ENCODE measurements at places on chromosomes 13 and 19.

DNA sequence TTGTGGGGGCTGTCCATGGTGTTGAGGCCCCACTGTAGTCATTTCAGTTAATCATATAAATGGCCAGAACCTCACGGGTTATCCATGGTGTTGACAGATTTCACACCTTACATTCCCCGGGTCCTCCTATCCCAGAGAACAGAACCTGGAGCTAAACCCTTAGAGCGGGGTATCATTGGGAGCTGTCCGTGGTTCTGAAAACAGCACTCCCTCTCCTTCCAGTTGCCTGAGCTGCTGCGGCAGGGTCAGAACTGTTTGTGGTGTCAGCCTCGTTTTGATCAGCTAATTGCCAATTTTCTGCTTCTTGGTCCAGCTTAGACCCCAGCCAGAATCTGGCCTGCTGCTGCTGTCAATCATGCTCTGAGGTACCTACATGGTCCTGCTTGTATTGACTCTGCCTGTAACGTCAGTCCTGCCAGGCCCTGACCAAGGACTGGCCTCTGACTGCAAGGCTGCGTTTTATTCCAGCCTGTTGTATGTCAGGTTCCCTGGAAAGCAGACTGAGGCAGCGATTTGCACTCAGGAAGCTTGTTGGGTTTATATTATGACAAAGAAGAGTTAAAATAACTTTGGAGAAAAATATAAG, 55.8 kb upstream of the KCTD15 start:
- DNase-seq, result no peak

GRCh38 chr19:56105090-56105701, 15.9 kb downstream of the ZNF787 start:
- DNase-seq, result no peak

DNA sequence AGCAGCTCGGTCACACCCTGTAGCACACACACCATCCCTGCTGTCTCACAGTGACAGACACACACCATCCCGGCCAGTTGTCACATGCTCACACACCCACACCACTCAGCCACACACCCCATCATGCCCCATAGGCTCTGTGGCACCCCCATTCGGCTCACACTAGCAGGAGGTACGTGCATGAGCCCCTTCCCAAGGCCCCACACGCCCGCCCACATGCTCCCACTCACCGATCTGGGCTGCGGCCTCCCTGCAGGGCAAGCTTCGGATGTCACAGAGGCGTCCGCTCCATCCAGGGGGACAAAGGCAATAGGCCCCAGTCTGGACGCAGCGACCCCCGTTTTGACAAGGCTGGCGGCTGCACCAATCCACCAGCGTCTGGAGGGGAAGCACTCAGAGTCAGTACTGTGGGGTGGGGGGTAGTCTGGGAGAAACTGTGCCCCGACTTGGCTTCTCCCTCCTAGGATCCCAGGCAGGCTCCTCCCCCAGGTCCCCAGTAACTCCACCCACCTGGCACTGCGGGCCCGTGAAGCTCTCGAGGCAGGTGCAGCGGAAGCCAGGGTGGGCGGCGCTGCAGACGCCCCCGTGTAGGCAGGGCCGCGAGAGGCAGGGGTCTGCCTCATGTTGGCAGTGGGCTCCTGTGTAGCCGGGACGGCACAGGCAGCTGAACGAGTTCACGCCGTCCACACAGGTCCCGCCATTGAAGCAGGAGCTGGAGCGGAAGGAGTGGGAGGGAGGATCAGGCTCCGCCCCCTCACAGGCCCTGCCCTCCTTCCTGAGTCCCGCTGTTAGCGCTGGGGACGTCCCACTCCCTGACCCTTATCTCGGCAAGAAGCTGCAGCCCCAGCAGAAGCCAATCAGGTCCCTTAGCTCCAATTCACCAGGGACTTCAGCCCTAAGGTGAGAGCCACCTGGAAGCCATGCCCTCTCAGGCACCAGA, 20.1 kb downstream of the NOTCH3 start:
- no peak for DNase-seq

GRCh38 chr13:108444448-108444847, 174.9 kb downstream of the TNFSF13B start:
- no peak for DNase-seq

DNA sequence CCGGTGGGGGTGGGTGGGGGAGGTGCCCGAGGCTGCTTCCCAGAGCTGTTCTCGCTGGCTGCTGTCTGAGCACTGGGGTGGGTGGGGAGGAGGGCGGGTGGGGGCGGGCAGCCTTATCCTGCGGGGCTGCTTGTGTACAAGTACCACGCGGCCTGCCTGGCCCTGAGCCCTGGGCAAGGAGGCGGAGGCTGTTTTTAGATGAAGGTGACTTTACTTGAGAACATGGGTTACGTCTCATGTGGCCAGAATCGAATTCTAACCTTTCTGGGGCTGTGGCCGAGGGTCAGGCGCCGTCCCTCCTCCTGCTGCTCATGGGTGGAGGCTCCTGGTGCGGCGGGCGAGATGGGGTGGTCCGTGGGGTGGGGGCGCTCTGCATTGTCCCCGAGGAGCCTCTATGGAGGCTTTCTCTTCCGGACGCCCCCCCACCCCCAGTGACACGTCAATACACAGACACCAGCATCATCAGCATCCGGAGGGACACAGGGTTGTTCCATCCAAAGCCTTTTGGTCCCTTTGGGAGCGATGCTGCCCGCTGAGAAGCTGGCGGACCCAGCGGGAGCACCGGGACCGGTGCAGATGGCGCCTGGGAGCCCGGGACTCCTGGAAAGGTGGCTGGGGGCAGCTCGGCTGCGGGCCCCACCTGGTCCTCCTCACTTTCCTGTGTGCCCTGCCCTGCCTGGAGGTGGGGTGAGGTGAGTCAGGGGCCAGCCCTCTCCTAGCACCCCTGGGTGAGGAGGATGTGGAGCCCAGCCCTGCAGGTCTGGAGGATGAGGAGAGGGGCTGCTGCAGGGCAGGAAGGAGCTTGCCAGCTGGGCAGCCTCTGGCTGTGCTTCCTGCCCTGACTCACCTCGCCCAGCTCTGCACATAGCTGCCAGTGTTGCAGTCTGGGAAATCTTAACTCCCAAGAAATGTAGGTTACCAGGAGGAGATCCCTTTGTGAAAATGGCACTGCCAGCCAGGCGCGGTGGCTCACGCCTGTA, 3.4 kb downstream of the BSG start:
- DNase-seq, result no peak

- DNase-seq, result no peak
These were observed 8.8 kb upstream of the GPC6 start for GRCh38 chr13:93217721-93218261.

DNA sequence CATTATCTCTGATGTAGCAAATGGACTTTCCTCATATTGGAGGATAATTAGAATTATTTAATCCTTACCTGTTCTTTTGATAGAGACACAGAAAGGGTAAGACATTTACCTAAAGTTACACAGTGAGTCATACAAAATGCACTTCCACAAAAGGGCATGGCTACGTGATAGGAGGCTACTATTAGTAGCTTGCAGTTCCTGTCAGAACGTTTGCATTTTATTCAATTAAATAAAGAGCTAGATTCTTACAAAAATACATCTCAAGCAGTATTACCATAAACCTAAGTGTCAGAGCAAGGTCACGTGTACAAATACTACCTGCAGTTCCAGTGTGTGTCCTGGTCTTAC, 120.6 kb downstream of the ESD start:
- DNase-seq, result no peak

GRCh38 chr19:13212759-13213330, 62.6 kb downstream of the IER2 start:
- DNase-seq, result no peak

GRCh38 chr13:87078947-87079795, 592.0 kb upstream of the SLITRK5 start:
- DNase-seq, result no peak

All from brain pericyte (primary cell).